ENCODE measurements at places on chromosomes 2 and 18.

DNA sequence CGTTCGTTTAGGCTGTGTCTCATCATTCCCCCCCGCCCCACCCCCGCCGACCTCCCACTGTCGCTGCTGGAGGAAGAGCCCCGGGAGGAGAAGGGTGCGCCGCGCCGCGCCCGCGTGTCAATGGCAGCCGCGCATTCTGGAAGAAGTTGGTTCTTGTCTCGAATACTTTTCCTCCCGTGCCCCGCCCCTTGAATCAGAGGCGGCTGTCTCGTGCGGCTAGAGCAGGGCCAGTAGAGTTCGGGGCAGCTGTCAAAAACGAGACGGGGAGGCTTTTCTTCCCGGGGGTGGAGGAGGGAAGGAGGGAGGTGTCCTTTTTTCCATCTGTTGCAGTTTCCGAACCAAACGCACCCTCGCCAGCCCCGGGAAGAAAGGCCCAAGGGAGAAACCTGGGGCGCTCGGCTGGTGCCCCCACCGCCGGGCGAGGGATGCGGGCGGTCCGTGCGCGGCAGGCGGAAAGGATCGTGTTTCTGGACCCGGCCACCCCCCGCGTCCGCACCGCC, 410 bp upstream of the TGIF1 start:
- no peak for DNase-seq

DNA sequence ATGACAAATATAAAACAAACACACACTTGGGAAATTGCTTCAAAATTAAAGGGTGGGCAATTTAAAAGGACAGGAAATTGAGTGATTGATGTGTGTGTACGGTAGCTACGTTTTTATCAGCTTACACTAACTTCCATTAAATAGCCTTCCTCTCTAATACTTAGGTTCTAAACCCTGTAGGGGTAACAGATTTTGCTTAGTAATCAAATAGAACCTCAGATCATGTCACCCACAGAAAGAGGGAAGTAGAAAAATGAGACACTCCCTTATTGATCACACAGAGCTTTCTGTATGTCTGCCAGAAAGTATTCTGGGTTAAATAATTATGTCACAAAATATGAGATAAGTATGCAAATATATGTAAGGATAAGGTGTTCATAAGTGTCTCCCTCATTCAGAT, 93.3 kb downstream of the ICA1L start:
- DNase-seq = no peak

DNA sequence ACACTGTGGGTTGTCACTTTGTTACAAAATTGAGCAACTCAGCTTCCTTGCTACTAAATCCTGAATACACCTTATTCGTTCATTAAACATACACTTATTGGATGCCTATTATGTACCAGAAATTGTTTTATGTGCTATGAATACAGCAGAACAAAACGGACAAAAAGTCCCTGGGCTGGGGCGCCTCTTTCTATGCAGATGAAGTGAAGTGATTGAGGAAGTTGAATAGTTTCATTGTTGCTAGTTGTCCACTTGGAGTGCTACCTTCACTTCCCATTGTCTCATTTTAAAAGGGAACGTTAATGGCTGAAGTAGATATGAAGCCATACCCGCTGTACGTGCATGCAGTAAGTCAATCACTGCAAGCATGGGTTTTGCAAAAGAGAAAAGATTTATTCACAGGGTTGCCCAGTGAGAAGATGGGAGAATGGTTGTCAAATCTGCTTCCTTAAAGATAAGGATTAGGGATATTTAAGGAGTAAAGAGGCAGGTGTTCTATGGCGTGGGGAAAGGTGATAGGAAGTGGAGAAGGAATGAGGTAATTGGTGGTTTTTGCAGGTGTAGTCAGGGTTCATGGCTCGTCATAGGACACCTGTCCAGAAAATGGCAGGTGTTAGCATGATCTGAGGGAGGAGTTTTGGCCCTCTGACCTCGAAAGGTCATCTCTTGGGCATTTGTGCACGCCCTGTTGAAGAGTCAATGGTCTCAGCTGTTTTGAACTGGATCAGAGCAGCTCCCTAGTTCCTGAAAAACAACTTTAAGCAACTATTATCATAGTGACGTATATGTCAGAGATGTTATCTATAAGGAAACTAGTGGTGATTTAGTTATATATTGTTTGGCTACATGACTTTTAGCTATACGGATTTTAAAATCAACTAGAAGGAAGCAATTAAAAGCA, 23.5 kb downstream of the TRPM8 start:
- no peak for DNase-seq

DNA sequence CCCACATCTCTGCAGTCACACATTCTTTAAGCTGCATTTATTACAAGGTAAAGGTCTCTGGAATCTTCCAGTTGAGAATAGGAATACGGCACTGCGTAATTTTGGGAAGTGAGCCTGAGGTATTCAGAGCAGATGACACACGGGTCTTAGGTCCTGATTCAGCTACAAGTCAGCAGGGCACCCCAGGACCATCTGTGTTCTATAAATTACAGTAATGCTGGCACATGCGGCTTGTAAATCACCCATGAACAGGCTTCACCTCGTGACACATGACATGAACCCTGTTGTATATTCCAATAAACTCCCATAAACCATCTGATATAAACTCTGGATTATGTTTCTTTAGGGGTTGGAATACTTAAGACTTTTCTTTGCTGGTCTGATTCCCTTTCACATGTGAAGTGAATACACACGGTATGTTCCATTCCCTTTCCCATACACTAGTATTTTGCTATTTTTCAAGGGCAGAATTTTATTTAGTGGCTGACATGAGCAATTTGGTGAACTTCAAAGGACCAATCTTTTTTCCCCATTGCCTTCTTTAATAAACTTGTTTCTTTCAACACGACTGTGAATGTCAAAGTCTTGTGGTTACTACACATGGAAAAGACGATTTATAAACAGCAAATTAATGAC, 298.6 kb downstream of the MEIS1 start:
- no peak for DNase-seq

DNA sequence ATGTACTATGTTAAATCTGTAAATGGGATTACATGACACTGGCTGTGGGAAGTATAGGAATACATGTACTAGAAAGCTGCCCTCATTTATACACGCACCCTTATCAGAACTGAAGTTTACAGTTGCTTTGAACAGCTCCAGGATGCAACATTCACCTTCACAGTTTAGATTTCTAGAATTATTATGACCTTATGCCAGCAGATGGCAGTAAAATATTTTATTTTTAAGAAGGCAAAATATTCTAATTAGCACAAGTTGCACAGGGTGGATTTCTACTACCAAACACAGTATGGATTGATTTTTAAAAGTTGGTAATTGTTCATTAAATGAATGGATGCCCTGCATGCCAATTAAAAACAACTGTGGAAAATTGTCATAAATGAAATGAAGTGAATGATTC, 670.4 kb downstream of the KCNJ3 start:
- peak; percentile 65 for DNase-seq

- peak; percentile 42 for DNase-seq
These were observed 165.9 kb upstream of the ID2 start for GRCh38 chr2:8515864-8516533.

DNA sequence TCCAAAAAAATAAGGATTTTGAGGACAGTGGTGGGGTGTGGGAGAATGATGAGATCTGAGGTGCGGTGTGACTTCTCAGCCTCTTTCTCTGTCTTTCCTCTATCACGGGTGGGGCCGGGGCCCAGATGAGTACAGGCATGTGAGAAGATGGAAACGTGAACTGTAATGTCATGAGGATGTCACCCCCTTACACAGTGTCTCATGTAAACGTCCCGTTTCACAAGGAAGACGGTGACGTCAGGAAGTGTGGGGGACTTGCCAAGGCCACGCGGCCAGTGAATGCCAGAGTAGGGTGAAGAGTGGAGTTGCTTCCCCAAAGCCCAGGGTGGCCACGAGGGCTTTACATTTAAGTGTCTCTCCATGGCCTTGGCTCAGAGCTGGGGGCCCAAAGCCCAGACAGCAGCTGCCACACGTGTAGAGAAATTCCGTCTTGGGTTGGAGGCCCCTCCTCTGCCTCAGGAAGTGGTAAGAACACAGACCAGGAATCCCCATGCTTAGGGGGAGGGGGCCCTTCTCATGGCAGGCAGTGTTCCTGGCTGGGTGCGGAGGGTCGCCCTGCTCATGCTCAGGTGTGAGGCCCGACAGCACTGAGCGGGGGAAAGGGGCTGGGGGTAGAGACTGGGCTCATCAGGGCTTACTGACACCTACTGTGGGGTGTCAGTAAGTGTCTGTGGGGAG, 80.9 kb upstream of the SMAD7 start:
- no peak for DNase-seq

GRCh38 chr18:63890950-63891304, 3.4 kb downstream of the SERPINB2 start:
- peak; percentile 60 for DNase-seq

GRCh38 chr2:57100436-57100835, 916.6 kb downstream of the CCDC85A start:
- no peak for DNase-seq

- no peak for DNase-seq
These were observed 90.2 kb downstream of the PXDN start for GRCh38 chr2:1653956-1654695.

GRCh38 chr2:85255813-85256594, 71.8 kb downstream of the TGOLN2 start:
- no peak for DNase-seq

DNA sequence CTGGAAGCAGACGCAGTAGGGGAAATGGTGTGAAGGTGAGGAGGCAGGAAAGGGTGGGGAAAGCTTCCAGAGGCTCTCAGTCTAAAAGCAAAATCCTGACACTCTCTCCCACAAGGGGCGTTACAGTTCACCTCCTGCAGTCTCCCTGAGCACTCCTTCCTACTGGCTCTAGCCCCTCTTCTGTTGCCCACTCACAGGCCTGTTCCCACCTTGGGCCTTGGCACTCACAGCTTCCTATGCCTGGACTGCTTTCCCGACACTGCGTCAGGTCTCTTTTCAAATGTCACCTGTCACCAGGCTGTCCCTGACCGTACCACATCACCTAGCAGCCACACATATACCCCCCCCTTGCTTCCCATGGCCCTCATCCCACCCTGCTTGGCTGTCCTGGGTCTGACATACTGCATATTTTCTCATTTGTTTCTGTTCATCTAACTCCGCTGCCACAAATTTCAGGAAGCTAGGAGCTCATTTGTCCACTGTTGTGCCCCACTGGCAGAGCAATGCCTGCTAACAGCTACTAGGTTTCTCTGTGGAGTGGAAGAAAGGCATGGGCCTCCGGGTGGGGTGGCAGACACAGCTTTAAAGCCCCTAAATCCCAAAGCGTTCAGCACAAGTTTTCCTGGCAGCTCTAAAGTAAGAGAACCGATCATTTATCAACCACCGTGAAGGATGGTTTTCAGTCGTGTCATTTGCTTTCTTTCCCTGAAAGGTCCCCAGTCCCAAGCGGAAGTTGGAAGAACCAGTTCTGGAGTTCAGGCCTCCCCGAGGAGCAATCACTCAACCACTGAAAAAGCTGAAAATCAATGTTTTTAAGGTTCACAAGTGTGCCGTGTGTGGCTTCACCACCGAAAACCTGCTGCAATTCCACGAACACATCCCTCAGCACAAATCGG, 118.8 kb downstream of the ZNF532 start:
- DNase-seq = no peak

DNA sequence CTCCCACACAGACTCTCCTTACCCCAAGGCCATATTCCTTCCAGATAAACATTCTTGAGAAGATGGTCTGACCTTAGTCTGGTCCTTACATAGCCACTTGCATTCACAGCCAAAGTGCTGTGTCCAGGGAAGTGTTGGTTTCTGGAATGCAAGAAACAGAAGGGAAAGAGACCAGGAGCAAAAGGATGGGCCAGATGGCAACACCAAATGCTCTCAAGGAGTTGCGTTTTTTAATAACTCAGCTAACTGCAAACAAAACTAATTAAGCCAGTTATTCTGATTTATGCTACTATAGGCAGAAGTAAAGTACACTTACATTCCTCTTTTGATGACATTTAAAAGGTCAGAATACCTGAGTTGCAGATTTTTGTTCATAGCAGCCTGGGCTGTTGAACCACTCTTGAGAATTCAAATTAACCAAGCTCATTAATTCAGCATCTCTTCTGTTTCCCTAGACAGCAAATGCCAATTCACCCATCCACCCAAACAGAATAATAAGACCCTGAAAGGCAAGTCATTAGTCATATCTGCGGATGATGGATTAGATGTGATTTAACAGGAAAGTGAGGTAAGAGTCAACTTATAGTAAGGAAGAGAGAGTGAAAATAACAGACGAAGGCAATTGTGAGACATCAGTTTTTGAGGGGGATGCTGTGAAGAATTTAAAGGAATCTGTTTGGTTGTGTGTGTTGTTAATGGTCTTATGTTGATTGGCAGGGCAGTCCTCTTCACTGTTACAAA, 18.8 kb downstream of the CCDC85A start:
- no peak for DNase-seq

GRCh38 chr18:75360941-75361340, 66.6 kb downstream of the SMIM21 start:
- DNase-seq = no peak

Data from NAMALWA (cell line).